Cardiac septum (tissue), 1 donor: ENCODE measurements at places on chromosomes 3 and 15. TPM values are rescaled to one million over a fixed set of nuclear protein-coding genes. Genes with fewer than 3 reads are reported as not detected.

GRCh38 chr15:31733424-31733823 lies 296.9 kb upstream of the CHRNA7 start:
- no peak for DNase-seq

DNA sequence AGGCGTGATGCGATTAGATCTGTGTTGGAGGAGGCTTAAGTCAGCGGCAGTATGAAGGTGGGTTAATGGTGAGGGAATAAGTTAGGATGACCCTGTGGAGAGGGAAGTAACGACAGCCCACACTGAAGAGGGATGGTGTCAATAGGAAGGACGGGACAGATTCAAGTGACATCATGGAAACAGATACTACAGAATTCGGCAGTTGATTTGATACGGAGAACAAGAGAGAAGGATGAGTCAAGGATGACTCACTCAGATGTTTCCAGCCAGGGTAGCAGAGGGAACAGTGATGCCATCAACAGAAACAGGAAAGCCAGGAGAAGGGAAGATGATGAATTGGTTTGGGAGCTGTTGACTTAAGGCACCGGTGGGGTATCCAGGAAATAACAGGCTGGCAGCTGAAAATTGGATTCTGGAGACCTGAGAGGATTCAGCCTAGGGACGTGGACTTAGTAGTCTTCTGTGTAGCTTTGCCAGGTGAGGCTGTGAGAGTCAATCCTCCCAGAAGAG lies 38.0 kb downstream of the SHC4 start:
- DNase-seq = no peak

The GOLGA8J gene
- not detected for total RNA-seq

DNA sequence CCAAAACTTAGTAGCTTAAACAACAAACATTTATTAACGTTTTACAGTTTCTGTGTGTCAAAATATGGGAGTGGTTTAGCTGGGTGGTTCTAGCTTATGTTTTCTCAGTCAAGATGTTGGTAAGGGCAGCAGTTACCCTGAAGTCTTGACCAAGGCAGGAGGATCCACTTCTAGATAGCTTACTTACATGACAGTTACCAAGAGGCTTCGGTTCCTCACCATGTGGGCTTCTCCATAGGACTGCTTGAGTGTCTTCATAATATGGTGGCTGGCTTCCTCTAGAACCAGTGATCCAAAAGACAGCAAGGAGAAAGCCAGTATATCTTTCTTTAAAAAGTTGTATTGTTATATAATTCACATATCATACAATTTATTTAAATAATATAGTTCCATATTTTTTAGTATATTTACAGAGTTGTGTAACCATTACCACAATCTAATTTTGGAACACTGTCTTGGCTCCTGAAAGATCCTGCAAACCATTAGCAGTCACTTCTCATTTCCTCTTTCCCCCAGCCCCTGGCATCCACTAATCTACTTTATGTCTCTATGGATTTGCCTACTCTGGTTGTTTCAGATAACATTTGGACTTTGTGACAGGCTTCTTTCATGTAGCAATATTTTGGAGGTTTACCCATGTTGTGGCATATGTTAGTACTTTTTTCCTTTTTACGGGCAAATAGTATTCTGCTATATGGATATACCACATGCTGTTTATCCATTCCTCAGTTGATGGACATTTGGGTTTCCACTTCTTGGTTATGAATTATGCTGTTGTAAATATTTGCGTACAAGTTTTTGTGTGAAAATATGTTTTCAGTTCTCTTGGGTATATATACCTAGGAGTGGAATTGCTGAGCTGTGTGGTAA lies 33.3 kb downstream of the MAPK6 start:
- no peak for DNase-seq

DNA sequence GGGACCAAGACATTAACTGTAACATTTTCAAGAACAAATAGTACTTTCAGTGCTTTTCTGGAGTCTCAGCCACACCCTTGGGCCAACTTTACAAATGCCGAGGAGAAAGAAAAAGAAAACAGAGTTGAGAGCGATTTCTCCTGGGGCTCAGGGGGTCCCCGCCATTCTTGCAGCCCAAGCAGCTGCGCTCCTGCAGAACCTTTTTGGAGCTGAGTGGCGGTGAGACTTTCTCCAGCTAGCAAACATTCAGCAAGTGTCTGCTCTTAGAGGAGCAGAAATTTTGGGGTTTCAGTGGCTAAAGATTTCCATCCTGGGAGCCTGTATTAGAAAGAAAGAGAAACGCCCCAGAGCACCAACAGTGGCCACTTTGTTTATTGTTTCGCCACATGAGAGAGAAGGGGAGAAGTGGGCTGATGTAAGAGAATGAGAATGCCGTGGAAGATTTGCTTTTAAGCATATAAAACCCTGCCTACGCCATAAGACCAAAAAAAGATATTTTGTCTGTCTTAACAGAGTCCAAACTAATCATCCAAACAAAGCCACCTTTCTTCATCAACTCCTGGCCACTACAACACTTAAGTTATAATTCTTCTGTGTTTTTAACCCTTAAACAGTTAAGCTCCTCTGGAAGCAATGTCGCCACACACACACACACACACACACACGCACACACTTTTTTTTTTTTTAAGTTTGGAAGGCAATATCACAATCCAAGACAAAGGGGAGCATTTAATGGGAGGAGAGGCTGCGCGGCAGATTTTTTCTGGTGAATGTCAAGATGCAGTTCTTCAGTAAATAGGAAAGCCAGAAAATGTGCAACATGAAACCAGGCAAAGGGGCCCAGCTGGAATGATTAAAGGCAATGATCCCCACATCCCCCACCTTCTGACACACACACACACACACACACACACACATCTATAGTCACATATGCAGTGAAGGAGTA lies 19.2 kb downstream of the EID1 start:
- no peak for DNase-seq

GRCh38 chr3:58868097-58868779 lies 181.6 kb downstream of the CFAP20DC start:
- no peak for DNase-seq

The UBXN7 gene
- 30.1 TPM for total RNA-seq

DNA sequence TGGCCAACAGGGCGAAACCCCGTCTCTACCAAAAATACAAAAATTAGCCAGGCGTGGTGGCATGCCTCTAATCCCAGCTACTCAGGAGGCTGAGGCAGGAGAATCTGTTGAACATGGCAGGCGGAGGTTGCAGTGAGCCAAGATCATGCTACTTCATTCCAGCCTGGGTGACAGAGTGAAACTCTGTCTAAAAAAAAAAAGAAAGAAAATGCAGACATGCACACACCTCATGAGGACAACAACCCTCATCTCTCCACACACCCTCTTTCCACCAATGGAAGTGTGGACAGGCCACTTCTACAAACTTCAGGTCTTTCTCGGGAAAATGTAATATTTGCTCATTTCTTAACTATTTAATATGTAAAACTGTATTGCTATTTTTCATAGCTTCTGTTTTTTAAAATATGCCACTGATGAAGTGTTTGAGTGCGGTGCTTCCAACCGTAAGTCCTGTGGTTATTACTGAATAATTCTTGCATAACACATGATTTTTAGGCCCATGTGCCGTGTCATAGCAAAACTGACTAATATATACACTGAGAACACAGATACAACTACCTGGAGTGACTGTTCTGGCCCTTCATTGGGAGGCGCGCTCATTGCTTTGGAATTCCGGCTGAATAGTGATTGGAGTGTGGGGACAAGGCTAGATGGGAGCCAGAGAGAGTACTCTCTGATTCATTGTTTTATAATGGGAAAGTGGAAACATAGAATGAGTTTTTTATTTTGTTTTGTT lies 23.1 kb downstream of the LRRC31 start:
- DNase-seq = no peak

The HRH1 gene
- total RNA-seq = 4.8 TPM

- no peak for DNase-seq
Observed at GRCh38 chr3:40615918-40616819, 91.4 kb downstream of the ZNF621 start.

- DNase-seq = no peak
Observed at GRCh38 chr15:69930754-69931153, 167.0 kb downstream of the TLE3 start.

DNA sequence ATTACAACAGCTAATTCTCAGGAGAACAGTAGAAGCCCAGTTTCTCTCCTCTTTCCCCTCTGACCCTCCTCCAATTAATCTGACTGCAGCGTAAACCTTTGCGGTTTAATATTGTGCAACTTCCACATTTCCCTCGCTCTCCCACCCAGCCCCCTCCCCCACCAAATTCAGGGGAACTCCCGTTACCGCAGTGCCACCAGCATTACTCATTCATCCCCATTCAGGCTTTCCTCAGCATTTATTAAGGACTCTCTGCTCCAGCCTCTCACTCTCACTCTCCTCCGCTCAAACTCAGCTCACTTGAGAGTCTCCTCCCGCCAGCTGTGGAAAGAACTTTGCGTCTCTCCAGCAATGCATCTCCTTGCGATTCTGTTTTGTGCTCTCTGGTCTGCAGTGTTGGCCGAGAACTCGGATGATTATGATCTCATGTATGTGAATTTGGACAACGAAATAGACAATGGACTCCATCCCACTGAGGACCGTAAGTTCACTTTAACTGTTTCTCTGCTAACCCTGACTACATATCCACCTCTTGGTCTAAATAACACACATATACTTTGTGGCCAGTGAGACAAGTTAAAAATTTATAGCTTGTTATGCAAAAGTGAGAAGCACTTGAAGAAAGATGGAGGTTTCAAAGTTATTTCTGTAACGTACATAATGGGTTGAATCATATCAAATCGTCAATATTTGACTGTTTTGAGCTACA lies at the start of gene PTX3:
TSS of gene PTX3 (plus strand) at position 268 of the 709 bp plus-strand sequence. CDS start at position 352, 84 bp downstream.
- no peak for DNase-seq

DNA sequence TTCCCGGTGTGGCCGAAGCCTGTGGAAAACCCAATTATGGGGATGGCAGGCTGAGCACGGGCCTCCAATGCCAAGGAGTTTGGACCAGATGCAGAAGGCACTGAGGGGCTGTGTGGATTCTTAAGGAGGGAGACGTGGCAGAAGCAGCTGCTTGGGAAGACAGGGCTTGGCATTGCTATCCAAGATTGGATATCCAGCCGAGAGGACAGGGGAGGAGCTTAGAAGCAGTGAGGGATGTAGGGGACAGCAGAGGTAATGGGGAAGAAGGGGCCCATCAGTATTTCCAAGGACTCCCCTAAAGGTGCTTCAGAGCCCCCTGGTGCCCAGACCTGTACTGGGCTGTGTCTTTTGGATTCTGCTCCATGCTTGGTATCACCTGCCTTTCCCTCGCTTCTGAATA lies 112.8 kb upstream of the TLE3 start:
- no peak for DNase-seq

DNA sequence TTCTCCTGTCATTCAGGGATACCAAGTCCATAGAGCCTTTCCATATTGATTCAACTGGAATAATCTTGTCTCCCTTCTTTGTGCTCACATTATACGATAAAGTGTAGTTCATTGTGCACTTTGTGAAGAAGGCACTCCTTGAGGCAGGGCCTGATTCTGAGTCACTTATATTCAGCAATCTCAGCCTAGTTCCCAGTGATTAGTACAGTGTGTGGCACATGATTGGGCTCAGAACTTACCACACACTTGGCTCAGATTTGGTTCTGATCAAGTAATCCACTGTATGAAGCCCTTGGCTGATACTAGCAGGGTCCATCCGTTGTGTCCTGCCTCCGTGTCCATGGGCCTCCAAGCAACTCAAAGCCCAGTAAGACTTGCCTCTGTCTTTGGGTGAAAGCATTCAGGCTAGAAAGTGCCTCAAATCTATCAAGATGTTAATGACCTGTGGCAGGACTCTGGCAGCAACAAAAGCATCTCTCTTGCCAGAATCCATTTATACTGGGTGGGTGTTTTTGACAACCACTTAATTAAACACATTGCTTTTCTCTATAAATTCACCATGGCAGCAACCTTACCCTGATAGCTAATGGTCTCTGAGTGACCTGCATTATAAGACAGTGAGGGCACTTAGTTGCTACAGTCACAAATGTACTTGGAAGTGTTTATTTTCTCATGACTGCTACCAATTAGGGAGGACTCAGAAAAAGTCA lies 51.3 kb downstream of the TPRG1 start:
- no peak for DNase-seq

The PLA2G4B gene
- total RNA-seq = 3.4 TPM

GRCh38 chr3:16168211-16168610 lies 6.3 kb upstream of the GALNT15 start:
- DNase-seq = no peak

GRCh38 chr3:126538966-126539365 lies 15.0 kb downstream of the CHST13 start:
- no peak for DNase-seq

DNA sequence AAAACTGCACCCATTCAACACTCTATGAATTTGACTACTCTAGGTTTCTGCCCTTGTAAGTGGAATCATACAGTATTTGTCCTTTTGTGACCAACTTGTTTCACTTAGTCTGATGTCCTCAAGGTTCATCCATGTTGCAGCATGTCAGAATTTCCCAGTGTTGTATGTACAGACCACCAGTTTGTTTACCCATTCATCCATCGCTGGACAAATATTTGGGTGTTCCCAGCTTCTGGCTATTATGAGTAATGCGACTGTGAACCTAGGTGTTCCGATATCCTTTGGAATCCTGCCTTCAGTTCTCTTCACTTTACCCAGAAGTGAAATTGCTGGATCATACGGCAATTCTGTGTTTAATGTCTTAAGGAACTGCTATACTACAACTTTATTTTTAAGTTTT lies 12.6 kb downstream of the RPL32 start:
- DNase-seq = no peak

DNA sequence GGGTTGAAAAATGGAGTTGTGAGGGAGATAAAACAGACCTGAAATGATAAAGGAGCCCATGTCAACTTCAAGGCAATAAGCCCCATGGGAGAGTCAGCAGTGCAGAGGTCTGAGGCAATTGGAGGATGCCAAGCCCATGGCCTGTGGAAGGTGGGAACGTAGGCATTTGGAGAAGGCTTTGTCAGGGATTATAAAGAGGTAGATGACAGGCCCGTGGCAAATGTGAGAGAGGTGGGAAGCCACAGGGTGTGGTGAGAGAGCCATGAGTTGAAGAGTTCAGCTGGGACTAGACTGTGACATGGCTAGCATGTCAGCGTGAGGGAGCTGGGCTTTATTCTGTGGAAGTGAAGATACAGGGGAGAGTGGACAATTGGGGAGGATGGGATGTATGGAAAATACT lies 35.4 kb downstream of the MFSD1 start:
- DNase-seq = no peak

DNA sequence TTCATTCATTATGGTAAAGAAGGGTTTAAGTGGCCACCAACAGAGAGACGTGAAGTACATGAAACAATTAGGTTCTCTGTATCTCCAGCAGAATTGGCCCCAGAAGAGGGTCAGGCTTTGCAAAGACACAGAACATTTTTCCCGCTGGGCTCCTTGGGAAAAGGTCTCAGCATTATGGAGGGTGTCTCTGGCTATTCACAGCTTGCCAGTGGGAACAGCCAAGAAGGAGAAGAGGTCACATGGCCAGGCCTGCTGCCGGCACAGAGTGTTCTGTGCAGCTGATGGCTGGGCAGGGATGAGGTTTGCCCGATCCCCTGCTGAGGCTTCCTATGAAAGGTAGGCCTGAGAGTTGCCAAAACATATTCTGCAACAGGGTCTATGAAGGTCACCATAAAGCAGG lies 77.8 kb upstream of the LPP start:
- no peak for DNase-seq
